Brain microvascular endothelial cell (primary cell): ENCODE measurements at places on chromosomes 13 and 19.

- DNase-seq: no peak
These were observed 33.9 kb upstream of the LATS2 start for GRCh38 chr13:21095311-21095710.

DNA sequence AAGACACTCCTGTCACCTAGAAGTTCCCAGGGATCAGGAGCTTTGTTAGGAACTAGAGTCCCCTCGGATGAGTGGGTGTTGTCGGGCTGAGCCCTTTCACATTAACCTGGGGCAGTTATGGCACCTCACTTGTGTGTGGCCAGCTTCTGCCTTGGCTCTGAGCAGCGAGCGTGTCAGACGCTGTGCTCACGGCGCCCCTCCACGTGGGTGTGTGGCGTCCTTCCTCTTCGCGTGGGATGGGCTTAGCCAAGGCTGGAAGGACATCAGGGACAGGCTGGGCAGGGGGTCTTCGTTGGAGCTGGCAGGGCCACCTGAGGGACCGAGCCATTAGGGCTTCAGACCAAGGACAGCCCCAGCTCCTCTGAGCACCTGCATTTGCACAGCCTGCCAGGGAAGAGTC, 23.4 kb downstream of the DOT1L start:
- no peak for DNase-seq

DNA sequence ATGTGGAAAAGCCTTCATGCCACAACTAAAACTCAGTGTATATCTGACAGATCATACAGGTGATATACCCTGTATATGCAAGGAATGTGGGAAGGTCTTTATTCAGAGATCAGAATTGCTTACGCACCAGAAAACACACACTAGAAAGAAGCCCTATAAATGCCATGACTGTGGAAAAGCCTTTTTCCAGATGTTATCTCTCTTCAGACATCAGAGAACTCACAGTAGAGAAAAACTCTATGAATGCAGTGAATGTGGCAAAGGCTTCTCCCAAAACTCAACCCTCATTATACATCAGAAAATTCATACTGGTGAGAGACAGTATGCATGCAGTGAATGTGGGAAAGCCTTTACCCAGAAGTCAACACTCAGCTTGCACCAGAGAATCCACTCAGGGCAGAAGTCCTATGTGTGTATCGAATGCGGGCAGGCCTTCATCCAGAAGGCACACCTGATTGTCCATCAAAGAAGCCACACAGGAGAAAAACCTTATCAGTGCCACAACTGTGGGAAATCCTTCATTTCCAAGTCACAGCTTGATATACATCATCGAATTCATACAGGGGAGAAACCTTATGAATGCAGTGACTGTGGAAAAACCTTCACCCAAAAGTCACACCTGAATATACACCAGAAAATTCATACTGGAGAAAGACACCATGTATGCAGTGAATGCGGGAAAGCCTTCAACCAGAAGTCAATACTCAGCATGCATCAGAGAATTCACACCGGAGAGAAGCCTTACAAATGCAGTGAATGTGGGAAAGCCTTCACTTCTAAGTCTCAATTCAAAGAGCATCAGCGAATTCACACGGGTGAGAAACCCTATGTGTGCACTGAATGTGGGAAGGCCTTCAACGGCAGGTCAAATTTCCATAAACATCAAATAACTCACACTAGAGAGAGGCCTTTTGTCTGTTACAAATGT, 16.4 kb downstream of the ZNF175 start:
- DNase-seq: no peak

GRCh38 chr19:30076751-30077670, 135.0 kb downstream of the URI1 start:
- no peak for DNase-seq

DNA sequence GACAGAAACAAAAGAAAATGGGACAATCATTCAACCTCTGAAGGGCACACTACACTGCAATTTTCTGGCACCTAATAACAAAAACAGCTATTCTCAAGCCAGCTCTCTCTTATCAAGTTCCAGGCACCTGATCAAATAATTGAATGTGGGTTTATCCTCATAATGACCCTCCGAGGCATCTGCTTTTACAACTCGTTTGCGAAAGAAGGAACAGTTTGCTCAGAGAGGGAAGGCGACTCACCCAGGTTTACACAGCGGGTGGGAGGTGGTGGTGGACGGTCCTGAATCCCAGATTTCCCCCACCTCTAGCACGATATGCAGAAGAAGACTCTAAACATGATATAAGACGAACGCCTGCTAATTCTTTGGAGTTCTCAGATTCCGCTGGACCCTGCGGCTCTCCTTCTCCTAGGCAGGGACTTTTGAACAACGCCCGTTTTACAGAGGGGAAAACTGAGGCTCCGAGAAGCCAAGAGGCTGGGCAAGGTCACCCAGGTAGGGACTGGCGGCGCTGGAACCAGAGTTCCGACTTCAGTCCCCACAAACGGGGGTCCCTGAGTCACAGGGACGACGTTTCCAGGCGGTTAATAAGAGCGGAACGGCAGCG, 641 bp downstream of the SGTA start:
- no peak for DNase-seq

GRCh38 chr13:69496981-69497380, 610.6 kb upstream of the ATXN8OS start:
- no peak for DNase-seq
